HepG2 (cell line): ENCODE measurements at places on chromosomes 12 and 14. TPM values are rescaled to one million over a fixed set of nuclear protein-coding genes. Genes with fewer than 3 reads are reported as not detected.

DNA sequence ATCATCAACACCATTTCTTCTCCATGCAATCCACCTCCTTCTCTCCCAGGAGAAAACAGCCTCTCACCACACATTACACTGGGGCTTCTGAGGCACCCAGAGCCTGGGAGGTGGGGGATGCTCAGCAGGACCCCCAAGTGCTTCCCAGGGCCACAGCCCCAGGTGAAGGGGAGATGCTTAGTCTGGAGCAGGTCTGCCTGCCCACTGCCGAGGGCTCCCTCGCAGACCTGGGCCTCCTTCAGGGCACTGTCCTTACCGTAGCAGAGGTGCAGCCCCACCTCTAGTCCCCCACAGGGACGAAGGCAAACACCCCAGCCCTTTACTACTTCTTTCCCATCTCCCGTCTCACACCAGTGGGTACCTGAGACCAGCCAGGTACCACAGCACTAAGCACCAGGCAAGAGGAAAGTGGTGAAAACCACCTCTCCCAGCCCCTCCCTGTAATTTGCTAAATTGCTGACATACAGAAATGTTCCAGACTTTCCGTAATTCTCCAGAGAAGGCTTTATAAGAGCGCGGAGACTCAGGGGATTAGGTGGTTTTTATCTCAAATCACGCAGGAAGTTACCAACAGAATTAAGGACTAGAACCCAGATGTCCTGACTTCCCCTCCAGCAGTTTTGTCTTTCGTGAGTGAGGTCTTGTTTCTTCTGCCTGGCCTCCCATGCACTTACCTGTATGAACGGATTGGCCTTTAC, 59.0 kb downstream of the PLEKHG3 start:
- no peak for DNase-seq
- no peak overlapping the region for H3K27ac ChIP-seq
- peaks cover 30% of the 10 kb centered on the region for H3K4me1 ChIP-seq
- peaks cover 4% of the 10 kb centered on the region for H3K27me3 ChIP-seq
- H3K4me3 ChIP-seq, result no peak overlapping the region

DNA sequence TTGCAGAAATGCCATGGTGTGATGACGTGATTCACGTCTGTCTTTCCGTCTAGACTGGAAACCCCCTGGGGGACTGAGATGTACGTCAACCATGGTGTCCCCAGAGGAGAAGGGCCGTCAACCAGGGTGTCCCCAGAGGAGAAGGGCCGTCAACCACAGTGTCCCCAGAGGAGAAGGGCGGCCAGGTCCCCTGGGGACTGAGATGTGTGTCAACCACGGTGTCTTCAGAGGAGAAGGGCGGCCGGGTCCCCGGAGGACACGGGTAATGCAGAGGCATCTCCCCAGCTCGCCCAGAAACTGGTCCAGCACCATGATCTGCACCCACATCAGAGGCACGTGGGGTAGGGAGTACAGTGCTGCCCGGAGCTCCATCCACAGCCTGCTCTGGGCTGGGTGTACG, 30.6 kb upstream of the GALNT9 start:
- peaks cover 8% of the 10 kb centered on the region for H3K27me3 ChIP-seq
- no peak for DNase-seq
- H3K36me3 ChIP-seq, result no peaks in the 10 kb centered on the region
- H3K4me3 ChIP-seq, result no peak overlapping the region

DNA sequence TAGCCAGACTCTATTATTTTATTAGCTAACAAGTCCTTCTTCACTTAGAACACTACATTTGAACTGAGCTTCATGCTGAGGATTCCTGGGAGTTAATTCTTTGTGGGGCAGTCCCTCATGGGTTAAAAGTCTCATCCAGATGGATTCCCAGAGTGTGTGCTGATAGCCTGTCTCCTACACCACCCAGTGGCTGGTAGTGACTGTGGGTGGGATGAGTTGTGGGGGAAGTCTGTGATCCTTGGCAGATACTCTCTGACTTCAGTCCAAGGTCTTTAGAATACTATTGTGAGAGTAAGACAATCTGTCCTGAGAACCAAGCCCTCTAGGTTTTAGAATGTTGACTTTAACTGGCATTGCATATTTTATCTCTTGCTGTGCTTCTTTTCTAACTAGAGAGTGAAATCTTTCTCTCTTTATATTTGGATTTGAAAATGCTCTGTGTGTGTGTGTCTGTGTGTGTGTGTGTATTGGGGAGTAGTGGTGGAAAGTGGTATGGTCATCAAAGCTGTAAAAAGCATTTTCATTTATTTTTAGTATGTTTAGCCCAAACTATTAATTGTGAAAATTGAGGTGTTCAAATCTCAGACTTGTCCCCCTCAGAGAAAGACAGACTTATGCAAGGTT, 37.3 kb downstream of the AKAP6 start:
- H3K36me3 ChIP-seq, result no peaks in the 10 kb centered on the region
- DNase-seq, result no peak
- H3K27ac ChIP-seq, result no peak overlapping the region
- H3K27me3 ChIP-seq, result no peaks in the 10 kb centered on the region
- H3K4me1 ChIP-seq, result no peaks in the 10 kb centered on the region

DNA sequence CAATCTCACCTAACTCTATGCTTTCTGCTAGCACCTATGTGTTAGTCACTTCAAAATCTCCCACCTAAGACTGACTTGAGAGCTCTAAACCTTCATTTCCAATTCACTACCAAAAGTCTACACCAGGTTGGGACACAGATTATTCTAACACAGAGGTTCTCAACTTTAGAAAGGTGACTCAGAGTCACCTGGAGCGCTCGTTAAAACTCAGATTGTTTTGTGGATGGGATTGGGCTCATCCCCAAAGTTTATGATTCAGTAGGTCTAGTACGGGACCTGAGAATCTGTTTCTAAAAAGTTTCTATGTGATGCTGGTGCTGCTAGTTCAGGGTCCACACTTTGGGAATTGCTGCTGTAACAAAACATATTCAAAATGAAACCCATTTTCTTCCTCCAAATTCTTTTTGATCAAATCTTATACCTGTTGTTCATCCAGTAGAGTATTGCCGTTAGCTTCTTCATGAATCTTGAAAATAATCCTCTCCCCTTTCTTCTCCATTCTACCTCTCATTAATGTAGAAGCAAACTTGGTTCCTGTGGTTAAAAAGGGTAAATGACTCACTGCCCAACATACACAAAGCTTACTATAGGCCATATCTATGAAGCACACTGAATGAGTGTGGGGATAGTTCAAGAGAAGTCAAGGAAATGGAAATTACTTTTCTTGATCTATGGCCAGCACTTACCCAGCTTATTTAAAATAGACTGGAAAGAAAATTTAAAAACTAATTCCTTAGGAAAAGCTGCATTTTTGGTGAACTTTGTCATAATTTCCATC, 206.7 kb downstream of the KIF21A start:
- H3K27me3 ChIP-seq, result no peaks in the 10 kb centered on the region
- H3K4me3 ChIP-seq, result no peak overlapping the region
- no peak for DNase-seq
- no peak overlapping the region for H3K27ac ChIP-seq

DNA sequence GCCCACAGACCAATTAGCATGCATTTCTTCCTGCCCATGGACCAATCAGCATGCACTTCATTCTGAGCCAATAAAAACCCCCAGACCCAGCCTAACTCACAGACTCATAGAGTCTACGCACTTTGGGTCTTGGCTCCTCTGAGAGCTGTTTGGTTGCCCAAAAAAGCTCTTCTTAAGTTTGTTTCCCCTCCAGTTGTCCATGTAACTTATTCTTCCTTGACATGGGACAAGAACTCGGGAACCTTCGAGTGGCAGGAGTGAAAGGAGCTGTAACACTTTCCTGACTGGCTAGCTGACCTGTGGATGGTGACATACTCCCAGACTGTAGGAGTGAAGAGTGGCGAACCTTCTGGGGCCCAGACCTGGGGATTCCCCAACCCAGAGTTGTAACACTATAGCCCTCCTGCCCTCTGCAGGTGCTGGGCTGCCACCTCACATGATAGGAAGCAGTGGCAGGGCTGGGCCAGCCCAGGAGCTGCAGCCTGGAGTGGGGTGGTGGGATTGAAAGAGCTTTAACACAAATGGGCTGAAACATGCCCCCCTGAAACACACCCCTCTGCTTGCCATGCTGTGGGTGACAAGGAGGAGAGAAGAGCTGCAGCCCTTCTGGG, 4.4 kb upstream of the BTBD7 start:
- no peaks in the 10 kb centered on the region for H3K36me3 ChIP-seq
- DNase-seq, result no peak

- H3K27ac ChIP-seq, result no peak overlapping the region
- H3K4me1 ChIP-seq, result no peaks in the 10 kb centered on the region
- 0 out of 2 replicates have a peak overlapping the region, but pooled peaks have one; percentile 8 for H3K4me3 ChIP-seq
- no peaks in the 10 kb centered on the region for H3K36me3 ChIP-seq
- H3K27me3 ChIP-seq, result peaks cover 10% of the 10 kb centered on the region
Measured at GRCh38 chr14:26204728-26205479, 392.9 kb downstream of the NOVA1 start.

The MCRS1 gene
- 66.3 and 76.8 TPM in 2 replicates for total RNA-seq

The ENDOU gene
- total RNA-seq, result not detected in 2 replicates
